ENCODE measurements at places on chromosomes 5 and 9. TPM values are rescaled to one million over a fixed set of nuclear protein-coding genes. Genes with fewer than 3 reads are reported as not detected.

The GEMIN5 gene
- 23.0 TPM for total RNA-seq

The INSYN2B gene
- total RNA-seq = 0.13 TPM

The LMNB1 gene
- total RNA-seq = 84.0 TPM

The SLC36A3 gene
- total RNA-seq = not detected

The LHX6 gene
- total RNA-seq = 2.4 TPM

The TTC39B gene
- total RNA-seq = 1.4 TPM

The RMI1 gene
- total RNA-seq = 12.8 TPM

The ROPN1L gene
- 2.1 TPM for total RNA-seq

The GTF2H2C gene
- 32.0 TPM for total RNA-seq

The BSPRY gene
- total RNA-seq = 0.06 TPM

The FOXD4L3 gene
- total RNA-seq = 0.12 TPM

The GOLPH3 gene
- 75.5 TPM for total RNA-seq

The DRD1 gene
- total RNA-seq = 0.13 TPM

The FAM219A gene
- total RNA-seq = 16.9 TPM

The TIGD6 gene
- 5.2 TPM for total RNA-seq

The CRHBP gene
- 0.16 TPM for total RNA-seq

The TTC1 gene
- total RNA-seq = 61.9 TPM

The PDE6A gene
- 0.24 TPM for total RNA-seq

The FBXL7 gene
- 1.3 TPM for total RNA-seq

The KIF24 gene
- total RNA-seq = 3.3 TPM

The PCDHGA3 gene
- not detected for total RNA-seq

The RPL35 gene
- total RNA-seq = 3,120 TPM

The C7 gene
- not detected for total RNA-seq

The SLC34A3 gene
- total RNA-seq = 0.07 TPM

The FGFR4 gene
- total RNA-seq = 21.7 TPM

The SEMA4D gene
- 5.4 TPM for total RNA-seq

The OR13D1 gene
- total RNA-seq = not detected

The ITGA2 gene
- total RNA-seq = 15.7 TPM

The IRX2 gene
- 1.7 TPM for total RNA-seq

The ARSI gene
- total RNA-seq = 34.3 TPM

The IL12B gene
- 0.12 TPM for total RNA-seq

The FLT4 gene
- total RNA-seq = 4.4 TPM

The PLK2 gene
- 36.8 TPM for total RNA-seq

The POC5 gene
- total RNA-seq = 9.2 TPM

The CNTFR gene
- total RNA-seq = 0.17 TPM

The SMC2 gene
- 20.4 TPM for total RNA-seq

The FOXI1 gene
- not detected for total RNA-seq

The C9orf50 gene
- total RNA-seq = not detected

The MPDZ gene
- total RNA-seq = 11.0 TPM

The ANKRD34B gene
- 0.17 TPM for total RNA-seq

The TNC gene
- total RNA-seq = 0.42 TPM

The CCL21 gene
- not detected for total RNA-seq

The RNF224 gene
- 0.18 TPM for total RNA-seq

The AIF1L gene
- total RNA-seq = 1.7 TPM

The NUTM2G gene
- not detected for total RNA-seq

The RANBP3L gene
- total RNA-seq = not detected

The FRMPD1 gene
- total RNA-seq = 0.05 TPM

The IL7R gene
- 0.36 TPM for total RNA-seq

The AFAP1L1 gene
- total RNA-seq = 12.0 TPM

The ADAMTS12 gene
- total RNA-seq = 6.4 TPM

Measured in A549 treated with Hydrocortisone at 1 μM for 4 hours (cell line).